NCI-H446 (cell line): ENCODE measurements at places on chromosomes 4 and X.

GRCh38 chr4:20313237-20314030 is 61.7 kb downstream of the SLIT2 start:
- DNase-seq, result peak; percentile 7

DNA sequence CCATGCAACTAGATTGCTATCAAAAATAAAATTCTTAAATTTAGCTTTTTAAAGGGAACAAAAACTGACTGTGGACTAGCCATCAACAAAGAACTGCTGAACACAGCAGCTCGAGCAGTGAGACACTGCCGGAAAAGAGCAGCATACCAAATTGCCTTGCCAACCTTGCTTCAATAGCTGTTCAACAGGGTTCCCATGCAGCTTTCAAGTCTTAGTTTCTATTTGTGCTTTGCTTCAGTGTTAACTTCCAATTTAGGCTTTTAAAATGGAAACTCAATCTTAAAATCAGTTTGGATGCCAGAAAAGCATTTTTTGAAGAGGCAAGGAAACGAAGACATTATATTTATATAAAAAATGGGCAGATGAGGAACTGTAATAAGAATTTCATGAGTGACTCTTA is 463.4 kb upstream of the MAGEB18 start:
- DNase-seq, result no peak

GRCh38 chr4:90317785-90318184 is 190.6 kb downstream of the CCSER1 start:
- DNase-seq, result no peak

- DNase-seq, result no peak
Measured at GRCh38 chr4:108219998-108220397, 51.3 kb upstream of the LEF1 start.

DNA sequence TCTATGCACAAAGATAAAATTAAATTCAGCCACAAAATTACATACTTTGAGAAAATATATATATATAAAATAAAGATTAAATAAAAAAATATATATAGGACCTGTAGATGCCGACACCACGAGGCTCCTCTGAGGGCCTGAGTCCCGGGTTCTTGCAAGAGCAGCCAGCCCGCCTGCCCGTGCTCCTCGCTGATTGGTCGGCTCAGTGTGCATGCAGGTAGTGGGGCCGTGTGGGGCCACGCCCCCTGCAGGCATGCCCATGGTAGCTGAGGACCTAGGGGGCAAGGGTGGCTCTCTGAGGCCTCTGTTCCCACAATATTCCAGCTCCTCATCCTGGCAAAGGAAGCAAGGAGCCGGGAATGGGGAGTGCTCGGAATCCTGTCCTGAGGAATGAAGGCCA is 80.5 kb upstream of the AMELX start:
- DNase-seq, result no peak

DNA sequence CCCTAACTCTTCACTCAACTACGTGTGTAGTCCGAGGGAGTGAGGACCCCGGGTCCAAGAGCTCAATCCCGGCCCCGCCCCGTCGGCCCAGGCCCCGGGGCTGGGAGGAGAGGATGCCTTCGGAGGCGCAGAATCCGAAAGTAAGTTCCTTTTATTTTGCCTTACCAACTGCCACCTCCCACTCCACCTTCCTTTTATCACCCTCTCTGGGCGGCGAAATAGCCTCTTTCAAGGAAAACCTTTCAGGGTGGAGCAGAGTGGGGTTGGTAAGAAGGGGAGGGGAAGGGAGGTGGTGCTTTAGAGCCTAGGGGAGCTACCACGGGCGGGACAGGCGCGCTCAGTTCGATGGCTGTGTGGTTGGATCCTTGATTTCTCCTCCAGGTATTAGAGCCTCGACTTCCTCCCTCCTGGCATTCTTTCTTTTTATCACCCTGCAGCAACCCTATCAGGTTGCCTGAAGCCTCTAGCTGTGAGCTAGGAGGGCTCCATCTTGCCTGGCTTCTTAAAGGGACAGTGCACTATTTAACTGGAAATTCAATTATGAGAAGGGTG is 191.2 kb downstream of the RRAGB start:
- no peak for DNase-seq

- no peak for DNase-seq
Measured at GRCh38 chrX:106249706-106250379, 81.7 kb downstream of the PWWP3B start.

GRCh38 chrX:34657726-34658070 is 613 bp upstream of the TMEM47 start:
- DNase-seq, result no peak

DNA sequence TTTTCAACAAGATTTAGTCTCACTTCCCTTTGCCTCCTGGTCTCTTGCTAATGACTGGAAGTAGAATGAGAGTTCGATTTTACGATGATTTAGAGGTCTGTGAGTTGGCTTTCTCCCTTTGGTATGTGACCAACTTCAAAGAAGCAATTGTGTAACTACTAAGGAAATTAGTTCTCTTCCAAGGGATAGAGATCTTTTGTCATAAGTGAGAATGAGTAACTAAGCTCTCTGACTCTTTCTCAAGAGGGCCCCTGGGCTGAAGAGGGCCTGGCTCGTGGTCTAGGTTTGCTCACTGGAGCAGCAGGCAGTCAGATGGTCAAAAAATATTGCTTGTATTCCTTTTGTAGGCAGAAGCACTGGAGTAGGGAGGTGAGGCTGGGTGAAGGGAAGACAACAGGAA is 176.3 kb downstream of the ENOX2 start:
- no peak for DNase-seq

DNA sequence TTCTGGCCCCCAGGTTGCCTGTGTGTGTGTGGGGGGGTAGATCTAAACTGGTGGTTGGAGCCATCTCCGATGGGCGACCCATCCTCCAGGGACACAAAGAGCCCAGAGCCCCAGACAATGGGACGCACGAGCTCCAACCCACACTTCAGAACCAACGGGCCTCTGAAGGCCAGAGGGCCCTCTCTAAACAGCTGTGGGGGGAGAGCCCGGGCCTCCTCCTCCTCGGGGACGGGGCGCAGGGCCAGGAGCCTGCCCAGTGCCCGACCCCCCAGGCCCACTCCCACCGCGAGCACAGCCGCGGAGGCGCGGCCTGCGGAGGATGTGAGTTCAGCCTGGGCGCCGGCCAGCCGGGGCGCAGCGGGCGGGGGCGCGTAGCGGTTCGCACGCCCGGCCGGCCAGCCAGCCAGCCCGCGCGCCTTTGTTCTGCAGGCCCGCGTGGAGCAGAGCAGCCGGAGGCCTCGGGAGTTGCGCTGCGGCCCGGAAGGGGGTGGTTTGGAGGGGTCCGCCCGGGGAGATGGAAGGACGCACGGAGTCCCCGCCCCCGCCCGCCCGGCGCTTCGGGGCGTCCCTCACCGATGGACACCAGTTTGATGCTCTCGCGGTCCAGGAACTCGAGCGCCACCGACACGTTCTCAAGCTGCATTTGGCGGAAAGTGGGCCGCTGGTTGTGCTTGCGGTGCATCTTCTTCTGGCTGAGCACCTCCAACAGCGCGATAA is 4.0 kb downstream of the FLNA start:
- DNase-seq, result peak; percentile 58

- DNase-seq, result no peak
Measured at GRCh38 chr4:80471756-80472155, 136.2 kb downstream of the CFAP299 start.

GRCh38 chr4:112082954-112083586 is 62.2 kb upstream of the FAM241A start:
- DNase-seq, result peak; percentile 25

DNA sequence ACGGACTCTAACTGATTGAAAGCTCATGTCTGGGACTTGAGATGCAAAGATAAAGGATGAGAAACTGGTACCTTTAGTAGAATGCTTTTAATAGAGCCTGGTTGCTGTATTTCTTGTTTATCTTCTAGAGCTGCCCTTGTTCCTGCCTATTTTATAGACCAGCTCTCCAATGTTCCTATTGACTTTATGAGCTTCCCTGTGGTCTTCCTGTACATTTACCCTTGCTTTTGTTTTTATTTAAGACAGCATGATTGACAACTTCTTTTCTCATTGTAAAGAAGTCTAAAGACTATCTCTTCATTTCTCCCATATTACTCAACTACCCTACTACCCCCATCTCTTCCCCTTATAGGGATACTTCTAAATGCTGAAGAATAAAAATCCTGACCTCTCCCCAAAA is 174.7 kb downstream of the UGT8 start:
- DNase-seq, result no peak

- DNase-seq, result no peak
Measured at GRCh38 chr4:15151033-15151432, 148.8 kb downstream of the CPEB2 start.

GRCh38 chr4:184715526-184715925 is 18.4 kb downstream of the CENPU start:
- DNase-seq, result no peak

GRCh38 chr4:139416073-139416673 is 37.7 kb upstream of the RAB33B start:
- peak; percentile 55 for DNase-seq

DNA sequence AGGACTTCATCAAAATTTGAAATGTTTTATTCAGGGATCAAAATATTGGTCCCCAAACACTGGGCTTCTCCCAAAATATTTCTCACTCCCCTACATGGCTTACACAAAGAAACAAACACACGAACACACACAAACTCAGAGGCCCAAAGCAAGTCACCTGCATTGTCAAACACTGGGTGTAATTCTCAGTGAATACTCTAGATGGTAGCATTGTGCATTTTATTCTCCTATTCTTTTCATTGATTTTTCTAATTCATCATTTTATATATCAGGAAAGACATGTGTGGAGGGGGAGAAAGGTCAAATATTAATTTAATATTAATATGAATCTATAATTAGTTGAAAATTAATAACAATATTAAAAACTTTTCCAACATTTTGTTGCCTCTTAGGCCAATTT is 72.3 kb upstream of the TNMD start:
- no peak for DNase-seq

DNA sequence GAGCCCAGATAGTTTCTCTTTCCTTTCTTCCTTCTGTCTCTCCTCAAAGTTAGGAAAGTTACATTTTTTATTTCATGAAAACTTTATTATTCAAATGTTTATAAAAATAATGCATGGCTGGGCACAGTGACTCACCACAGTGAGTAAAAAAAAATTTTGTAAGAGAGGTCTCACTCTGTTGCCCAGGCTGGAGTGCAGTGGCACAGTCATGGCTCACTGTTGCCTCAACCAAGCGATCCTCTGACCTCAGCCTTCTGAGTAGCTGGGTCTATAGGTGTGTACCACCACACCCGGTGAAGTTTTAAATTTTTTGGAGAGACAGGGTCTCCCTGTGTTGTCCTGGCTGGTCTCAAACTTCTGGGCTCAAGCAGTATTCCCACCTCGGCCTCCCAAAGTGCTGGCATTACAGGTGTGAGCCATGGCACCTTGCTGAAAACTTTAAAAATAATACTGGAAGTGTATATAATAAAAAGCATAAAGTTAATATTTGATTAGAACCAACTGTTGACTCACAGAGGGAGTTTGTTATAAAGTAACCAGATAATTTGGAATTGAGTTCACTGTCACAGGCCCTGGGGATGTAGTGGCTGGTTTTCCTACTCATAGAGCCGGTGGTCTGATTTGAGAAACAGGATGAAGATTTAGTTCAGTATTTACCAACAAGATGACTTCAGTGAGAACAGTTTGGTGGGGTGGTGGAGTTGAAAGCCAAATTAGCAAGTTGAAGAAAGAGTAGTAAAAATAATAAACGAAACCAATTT is 18.0 kb downstream of the CMC4 start:
- no peak for DNase-seq

DNA sequence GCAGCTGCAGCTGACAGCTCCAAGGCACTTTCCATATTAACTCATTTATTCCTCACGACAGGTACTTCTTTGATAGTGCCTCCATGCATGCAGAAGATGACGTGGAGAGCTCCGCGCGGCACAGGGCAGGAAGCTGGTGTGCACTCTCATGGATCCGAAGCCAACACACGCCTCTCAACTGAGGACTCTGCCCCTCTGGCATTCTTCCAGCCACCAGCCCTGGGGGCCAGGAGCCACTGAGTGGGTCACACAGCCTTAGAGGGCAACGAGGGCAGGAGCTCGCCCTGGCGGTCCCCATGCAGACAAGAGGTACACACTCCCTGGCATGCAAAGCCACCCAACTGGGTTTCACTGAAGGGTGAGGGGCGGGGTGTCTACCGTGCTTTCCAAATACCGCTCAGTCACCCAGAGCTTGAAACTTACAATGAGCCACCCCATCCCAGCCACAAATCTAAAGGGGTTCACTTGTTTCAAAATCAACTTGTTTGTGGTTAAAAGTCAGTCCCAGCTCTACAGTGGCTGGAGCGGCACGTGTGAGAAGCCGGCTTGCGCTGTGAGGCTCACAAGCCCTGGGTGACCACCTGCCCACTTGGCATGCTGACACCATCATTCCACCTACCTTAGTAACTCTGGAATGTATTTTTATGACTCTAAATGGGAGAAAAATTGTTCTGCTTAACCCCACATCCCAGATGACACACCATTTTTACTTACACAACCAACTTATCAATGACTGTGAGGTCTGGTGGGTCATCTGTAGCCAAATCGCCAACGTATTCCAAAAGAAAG is 16.2 kb downstream of the NOP14 start:
- DNase-seq, result no peak

DNA sequence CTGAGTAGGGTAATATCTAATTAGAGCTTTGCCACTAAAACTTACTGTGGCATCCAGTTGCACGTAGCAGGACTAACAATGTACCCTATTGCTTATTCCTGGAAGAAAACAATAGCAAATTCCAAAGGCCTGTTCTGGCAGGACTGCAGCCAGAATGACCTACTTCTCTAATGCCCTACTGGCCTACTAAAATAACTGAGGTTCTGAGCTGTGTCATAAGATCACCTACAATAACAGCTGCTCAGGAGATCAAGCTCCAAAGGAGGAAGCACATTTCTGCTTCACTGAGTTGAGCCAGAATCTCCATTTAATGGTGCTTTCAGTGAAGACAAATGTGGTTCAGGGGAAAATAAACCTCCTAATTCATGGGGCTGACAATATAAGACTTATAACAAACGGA is 42.2 kb upstream of the CXCL8 start:
- no peak for DNase-seq

GRCh38 chr4:40952217-40952616 is 202.5 kb downstream of the NSUN7 start:
- DNase-seq, result no peak

DNA sequence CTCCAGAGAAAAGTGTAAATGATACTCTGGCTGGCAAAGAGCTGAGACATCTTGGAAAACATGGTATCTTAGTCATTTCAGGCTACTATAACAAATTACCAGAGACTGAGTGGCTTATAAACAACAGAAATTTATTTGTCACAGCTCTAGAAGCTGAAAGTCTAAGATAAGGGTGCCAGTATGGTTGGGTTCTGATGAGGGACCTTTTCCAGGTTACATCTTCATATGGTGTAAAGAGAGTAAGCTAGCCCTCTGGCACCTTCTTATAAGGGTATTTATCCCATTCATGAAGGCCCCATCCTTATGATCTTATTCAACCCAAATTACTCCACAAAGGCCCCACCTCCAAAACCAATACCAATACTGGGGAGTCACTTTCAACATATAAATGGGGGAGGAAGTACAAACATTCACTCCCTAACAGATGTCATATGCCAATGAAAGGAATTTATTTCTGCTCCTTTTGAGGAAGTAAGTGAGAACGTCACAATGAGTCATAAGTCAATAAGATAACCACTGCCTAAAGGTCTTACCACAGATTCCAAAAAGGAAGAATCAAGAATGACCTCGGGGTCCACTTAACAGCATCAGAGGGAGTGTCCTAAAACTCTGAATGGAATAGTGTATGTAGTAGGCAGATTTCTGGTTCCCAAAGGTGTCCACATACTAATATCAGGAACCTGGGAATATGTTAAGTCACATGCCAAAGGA is 246.6 kb downstream of the OPHN1 start:
- DNase-seq, result no peak
